Stimulated activated naive B cell treated with anti-CD40 and anti-IgM and Interleukin-4, amounts not matched to agents 10 μg/mL and 1 μg/mL and 100 μg/mL, for 72 hours (primary cell): ENCODE measurements at places on chromosomes 1 and 21.
A peak's percentile ranks its signal among the peaks of the same experiment; 100 is the strongest.

DNA sequence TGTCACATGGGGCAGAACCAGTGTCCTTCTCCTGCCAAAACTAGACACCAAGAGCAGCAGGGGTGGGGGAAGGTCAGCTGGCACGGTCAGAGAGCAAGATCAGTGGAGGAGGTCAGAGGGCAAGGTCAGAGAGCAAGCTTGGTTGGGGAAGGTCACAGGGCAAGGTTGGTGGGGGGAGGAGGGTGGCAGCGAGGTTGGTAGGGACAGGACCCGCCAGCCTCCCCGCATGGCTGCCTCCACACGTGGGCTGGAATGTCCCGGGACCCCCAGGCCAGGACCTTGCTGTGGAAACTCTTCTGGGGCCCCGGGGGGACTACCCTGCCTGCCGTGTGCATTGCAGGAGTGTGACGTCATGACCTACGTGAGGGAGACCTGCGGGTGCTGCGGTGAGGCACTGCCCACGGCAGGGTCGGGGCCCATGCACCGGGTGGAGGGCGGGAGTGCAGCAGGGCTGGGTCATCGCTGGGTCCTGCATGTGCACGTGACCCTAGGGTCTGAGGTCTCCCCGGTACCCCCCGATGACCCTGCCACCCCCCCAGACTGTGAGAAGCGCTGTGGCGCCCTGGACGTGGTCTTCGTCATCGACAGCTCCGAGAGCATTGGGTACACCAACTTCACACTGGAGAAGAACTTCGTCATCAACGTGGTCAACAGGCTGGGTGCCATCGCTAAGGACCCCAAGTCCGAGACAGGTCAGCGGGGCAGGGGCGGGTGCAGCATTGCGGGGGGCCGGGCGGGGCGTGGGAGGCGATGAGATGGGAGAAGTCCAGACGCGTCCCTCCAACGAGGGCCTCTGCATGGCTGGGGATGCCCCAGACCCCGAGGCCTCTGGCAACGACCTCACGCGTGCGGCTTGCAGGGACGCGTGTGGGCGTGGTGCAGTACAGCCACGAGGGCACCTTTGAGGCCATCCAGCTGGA lies 27.3 kb downstream of the COL6A2 start:
- no peak for DNase-seq

- no peak for DNase-seq
These were observed 78.3 kb downstream of the VWA5B1 start for GRCh38 chr1:20368866-20369470.

DNA sequence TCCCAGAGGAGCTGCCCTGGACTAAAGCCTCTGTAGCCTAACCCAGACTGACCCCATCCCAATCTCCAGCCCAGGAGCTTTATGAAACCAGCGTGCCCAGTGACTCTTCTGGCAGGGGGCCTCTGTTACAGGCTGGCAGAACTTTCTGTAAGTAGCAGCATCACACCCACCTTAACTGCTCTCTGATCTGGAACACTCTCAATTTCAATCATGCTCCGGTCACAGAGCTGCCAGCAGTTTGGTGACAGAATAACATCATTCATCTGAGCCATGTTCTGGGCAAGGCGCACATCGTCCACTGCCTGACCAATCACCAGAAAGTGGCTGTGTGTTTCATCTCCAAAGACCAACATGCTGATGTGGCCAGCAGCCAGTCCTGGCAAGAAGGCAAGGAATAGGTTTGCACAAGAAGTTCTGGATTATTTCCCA lies 14.7 kb downstream of the ADCY10 start:
- peak; percentile 30 for DNase-seq

GRCh38 chr1:102535829-102536505 lies 539.2 kb upstream of the OLFM3 start:
- no peak for DNase-seq

DNA sequence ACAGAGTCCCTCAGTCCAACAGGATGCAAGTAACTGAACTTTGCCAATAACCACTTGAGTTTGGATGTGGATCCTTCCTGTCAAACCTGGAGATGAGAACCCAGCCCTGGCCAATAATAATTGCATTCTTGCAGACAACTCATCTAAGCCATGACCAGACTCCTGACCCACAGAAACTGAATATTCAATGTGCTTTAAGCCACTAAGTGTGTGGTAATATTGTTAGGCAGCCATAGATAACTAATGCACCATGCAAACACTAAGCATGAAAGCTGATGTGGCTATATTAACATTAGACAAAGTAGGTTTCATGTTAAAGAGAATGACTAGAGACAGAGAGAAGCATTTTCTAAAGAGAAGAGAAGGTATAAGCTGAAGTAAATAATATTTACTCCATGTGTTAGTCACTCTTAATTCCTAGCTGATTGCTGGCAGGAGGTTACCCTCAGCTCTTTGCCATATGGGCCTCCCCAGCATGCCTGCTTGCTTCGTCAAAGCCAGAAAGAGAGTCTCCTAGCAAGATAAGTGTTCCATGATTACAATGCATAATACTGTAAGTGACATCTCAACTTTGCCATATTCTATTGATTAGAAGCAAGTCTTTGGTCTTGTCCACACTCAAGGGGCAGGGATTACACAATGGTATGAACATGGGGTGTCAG lies 276.4 kb upstream of the PLXNA2 start:
- no peak for DNase-seq

GRCh38 chr1:205301205-205301821 lies 20.2 kb downstream of the NUAK2 start:
- DNase-seq = no peak

DNA sequence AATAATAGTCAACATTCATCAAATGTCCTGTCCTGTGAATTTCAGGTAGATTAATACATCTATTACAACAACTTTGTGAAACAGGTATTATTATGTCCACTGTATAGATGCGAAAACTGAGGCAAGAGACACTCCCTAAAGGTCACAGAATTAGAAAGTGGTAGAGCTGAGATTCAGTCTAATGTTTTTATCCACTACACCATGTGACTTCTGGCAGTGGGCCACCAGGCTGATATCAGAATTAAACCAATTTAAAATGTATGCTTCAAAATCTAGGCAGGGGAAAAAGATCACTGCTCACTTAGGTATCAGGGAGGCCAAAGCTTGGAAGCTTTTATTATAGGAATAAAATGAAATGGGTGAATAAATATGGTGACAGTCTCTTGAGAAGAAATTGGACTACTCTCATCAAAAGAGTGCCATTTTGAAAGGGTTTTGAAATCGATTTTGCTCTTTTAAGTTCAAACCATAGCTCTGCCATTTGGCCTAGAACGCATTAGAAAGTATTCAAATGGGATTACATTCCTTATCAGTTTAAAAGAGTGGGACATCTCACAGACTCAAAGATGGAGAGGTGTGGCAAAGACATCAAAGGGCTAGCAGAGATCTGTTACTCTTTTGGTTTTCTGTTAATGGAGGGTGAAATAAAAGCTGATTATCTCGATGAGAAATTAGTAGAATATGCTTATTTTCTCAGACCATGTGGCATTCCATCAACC lies 1.9 kb downstream of the DDAH1 start:
- no peak for DNase-seq

GRCh38 chr21:19181604-19182140 lies 778.1 kb upstream of the TMPRSS15 start:
- no peak for DNase-seq

DNA sequence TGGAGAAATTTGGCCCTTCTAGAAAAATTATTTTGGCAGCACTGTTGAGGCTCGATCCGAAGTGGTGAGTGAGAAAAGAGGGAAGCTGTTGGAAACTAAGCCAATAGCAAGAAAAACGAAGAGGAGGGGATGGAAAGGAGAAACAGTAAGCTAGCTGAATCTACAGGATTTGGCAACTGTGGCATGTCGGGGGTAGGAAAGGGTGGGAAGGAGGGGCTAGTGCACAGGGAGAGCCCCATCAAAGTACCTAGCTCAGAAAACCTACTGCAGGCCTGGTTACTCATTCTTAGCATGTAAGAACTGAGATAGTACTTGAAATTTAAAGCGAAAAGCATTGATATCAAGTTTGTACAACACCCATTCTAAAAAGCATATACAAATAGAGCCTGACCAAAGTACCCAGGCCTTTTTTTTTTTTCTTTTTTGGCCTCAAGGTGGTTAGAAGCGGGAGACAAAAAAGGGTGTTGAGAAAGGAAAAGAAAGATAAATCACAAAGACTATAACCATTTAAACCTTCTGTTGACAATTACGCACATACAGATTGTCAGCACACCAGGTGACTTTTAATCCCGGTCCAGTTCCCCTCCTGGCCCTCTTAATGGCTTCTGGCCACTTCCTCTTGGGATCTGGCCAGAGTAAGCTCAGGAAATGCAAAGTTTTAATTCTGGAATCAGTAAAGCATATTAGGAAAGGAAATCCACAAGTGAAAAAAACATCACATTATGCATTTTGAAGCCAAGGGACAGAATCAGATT lies 50.4 kb downstream of the SLC16A1 start:
- DNase-seq = no peak

DNA sequence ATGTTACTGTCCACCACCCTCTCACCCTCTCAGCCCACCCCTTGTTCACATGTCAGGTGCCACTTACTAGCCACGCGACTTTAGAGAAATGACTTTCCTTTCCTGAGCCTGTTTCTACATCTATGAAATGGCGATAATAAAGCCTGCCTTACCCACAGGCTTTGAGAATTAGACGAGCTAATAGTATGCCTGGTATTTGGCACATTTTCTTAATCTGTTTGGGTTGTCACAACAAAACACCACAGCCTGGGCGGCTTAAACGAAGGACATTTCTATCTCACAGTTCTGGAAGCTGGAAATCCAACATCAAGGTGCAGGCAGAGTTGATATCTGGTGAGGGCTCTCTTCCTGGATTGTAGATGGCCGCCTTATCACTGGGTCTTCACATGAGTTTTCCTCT lies 273.9 kb upstream of the FMN2 start:
- DNase-seq = no peak

- no peak for DNase-seq
These were observed 27.2 kb downstream of the TENT5C start for GRCh38 chr1:117633068-117633345.

- no peak for DNase-seq
These were observed 5.6 kb upstream of the SLC5A9 start for GRCh38 chr1:48216941-48217340.
